ENCODE measurements at places on chromosomes 11 and 22.

- DNase-seq: no peak
These were observed 2.0 kb downstream of the KCNJ11 start for GRCh38 chr11:17386331-17387084.

- DNase-seq: no peak
These were observed 1173.0 kb upstream of the CNTN5 start for GRCh38 chr11:97847730-97848129.

DNA sequence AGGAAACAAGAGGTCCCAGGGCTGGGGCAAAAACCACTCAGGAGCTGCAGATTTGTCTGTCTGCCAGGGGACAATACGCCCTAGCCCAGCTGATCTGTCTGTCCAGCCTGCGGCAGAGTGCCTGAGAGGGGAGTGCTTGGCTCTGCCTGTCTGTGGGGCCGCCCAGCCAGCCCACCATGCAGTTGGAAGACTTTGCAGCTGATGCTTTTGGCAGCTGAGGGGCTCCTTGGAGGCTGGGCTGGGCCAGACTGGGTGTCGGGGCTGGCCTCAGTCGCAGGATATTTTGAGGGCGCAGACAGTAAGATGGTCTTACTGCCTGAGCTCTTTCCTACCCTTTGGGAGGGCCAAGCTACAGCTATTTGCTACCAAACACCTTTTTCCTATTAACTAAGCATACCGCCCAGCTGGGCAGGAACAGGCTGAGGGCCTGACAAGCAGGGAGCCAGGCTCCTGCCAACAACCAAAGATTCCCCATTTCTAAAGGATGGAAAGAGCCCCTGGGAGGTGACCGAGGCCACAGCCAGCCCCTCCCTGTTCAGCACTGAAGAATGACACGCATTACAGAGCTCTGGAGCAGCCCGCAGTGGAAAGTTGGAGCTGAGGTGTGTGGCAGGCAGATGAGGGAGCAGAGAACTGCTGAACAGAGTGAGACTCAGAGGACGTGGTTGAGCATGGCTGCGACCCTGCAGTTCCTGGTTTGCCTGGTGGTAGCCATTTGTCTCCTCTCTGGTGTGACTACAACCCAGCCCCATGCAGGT lies at the start of gene FAM180B:
TSS of gene FAM180B (plus strand) at position 581 of the 758 bp plus-strand sequence. CDS start at position 672, 91 bp downstream.
- no peak for DNase-seq

DNA sequence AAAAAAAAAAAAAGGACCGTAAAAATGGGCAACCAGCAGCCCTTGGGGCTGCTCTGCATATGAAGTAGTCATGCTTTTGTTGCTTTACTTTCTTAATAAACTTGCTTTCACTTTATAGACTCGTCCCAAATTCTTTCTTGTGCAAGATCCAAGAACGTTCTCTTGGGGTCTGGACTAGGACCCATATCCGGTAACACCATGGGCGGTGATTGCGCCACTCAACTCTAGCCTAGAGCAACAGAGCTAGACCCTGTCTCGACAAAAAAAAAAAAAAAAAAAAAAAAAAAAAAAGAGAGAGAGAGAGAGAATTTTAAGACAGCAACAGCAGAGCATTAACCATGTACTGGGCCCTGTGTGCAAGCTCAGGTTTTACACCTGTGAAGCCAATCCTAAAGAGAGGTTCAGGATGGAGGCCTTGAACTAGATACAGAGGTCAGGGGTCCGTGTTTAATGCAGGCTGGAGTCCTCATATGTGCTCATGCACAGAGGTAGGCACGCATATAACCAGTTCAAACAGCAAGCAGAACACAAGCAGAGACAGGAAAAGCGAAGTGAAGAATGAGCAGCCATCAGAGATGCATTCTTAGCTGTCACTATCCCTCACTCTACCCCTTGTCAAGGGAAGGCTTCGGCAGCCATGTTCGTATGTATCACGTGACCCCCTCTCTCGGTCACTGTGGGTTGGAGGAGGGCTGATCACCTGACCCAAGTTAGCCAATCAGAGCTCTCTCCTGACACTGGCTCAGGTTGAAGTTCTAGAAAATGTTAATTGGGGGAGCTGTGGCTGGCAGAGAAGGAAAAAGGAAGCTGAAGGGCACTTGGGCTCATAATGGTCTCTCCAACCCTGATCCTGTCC lies 16.7 kb upstream of the SYT12 start:
- DNase-seq: no peak

DNA sequence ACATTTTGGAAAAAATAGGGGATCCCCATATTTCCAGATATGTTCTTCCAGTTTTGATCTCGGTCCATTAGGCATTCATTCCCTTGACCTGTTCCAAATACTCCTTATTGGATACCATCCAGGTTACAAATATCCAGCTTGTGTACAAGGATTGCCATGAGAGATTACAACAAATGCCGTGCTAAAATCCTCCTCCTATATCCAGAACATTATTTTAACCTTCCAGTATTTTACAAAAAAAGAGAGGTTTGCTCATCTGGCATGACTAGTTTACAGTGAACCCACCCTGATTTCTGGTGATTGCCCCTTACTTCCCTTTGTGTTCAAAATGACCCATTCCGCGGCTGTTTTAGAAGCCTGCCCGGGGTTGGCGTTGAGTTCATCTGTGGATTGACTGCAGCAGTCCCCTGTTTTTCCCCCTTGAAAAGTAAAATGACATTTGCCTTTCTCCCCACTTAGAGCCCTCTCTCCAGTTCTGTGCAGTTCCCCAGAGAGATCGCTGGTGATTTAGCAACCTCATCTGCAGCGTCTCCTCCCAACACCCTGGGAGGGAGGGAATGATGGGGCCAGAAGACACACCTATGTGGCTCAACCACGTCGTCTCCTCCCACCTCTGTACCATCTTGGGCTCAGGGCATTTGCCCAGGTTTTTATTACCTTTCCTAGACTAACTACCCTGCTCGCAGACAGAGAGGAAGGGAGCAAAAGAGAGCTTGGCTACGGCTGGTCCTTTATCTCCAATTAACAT lies 73.6 kb downstream of the DSCAML1 start:
- no peak for DNase-seq

DNA sequence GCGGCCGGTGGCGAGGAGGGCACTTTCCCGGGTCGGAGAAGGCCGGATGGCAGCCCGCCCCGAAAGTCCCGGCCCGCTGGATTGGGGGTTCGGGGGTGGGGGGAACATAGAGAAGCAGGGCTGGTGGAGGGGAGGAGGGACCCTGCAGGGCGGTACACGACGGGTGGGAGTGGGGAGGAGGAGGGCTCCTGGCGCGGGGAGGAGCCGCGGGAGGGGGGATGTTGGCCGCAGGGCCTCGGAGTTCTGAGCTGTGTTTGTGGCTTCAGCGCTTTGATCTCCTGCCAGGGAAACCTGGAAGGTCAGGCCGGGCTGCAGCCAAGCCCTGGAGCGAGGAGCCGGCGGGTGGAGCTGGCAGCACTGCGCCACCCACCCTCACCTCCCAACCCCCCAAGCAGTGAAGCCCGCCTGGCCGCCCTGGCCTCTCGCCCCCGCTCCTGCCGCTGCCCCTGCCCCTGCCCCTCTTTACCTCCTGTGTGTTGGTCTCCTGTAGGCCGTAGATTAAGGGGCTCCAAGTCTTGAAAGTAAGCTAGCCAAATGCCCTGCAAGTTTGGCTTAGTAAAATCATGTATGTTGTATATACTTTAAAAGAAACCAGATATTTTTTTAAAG lies 30.9 kb downstream of the C22orf31 start:
- DNase-seq: no peak

- DNase-seq: no peak
These were observed 64.9 kb downstream of the BCR start for GRCh38 chr22:23245045-23245798.

GRCh38 chr11:99534812-99535211 lies 514.1 kb downstream of the CNTN5 start:
- DNase-seq: no peak

DNA sequence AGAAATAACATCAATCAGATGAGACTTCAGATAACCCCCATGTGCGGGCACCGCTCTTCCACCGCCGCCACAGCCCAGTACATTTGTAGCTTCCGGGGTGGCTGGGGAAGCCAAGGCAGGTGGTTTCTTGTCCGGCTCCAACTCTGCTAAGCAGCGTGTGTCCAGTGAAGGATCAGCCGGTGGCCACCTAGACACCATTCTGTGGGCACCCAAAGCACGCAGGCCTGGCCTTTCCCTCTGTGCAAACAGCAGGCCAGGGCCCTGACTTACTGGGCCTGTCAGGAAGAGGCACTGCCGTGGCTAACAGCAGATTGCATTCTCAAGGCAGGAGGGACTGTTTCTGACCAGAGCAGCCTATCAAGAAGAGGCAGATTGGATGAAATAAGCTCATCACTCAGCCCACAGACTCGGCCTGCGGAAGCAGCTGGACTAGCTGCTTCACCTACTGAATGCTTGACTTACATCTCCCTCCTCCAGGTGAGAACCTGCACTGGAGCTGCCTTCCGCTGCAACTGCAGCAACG lies 74.8 kb downstream of the ETS1 start:
- no peak for DNase-seq

GRCh38 chr11:110750100-110750499 lies 37.9 kb upstream of the ARHGAP20 start:
- no peak for DNase-seq

- no peak for DNase-seq
These were observed 102.2 kb upstream of the FGF3 start for GRCh38 chr11:69921128-69922014.

GRCh38 chr11:85945788-85946187 lies 90.6 kb downstream of the CCDC83 start:
- no peak for DNase-seq

DNA sequence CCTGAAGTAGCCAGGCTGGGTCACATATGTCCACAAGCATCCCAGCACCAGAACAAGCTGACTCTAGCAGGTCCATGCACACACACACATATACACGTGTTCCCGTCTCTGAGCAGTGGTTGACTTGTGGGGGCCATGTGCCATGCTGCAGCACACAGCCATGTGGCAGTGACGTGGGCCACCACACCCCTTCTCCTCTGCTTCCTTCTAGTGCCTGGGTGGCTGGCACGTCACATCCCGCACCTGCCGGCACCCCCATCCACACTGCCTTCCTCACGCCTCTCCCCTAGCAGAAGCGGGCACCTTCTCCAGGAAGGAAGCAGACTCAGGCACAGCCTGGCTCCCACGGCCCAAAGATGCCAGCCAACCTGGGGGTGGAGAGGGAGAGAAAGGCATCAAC lies 9.5 kb downstream of the SYT7 start:
- DNase-seq: no peak

DNA sequence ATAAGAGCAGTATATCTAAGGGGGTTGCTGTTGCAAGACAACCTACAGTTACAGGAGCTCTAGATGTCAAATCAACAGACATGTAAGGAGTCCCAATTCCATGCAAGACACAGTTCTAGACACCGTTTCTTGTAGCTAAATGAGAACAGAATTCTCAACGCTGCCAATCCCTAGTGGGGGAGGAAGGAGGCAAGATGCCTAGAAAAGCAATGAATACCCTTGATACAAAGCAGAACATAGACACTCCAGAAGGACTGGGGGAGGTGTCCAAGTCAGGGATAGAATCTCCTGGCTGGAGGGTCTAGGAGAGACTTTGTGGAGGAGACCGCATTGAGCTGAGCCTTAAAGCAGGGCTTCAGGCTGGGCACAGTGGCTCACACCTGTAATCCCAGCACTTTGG lies 280.2 kb downstream of the BUD13 start:
- DNase-seq: no peak

DNA sequence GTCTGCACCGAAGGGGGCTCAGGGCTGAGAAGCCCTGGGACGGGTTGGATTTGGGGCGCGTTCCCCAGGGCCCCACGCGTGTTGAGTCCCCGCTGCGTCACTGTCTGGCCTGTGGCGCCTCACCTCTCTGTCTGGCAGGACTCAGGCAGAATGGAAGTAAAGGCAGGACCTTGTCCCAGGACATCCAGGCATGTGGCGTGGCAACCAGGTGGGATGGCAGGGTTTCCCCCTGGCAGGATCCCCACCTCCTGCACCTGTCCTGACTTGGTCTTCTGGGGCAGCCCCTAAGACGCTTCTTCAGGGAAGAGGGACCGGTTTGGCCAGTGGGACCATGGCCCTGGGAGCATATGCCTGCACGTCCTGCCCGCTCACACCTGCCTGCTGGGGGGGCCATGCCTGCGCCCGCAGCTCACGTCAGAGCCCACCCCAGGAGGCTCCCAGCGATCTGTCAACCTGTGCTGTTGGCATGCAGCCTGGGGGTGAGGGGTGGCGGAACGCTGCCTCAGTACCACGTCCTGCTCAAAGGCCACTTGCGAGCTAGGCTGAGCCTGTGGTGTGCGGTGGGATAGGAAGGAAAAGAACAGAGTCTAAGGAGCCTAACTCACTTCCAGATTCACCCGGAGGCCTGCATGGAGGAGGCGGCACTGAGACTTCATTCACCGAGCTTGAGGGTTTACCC lies 72.7 kb downstream of the KCNQ1 start:
- DNase-seq: no peak

GRCh38 chr11:34790620-34791019 lies 125.6 kb downstream of the APIP start:
- DNase-seq: no peak

GRCh38 chr22:46381142-46381541 lies 45.6 kb downstream of the TRMU start:
- DNase-seq: no peak

DNA sequence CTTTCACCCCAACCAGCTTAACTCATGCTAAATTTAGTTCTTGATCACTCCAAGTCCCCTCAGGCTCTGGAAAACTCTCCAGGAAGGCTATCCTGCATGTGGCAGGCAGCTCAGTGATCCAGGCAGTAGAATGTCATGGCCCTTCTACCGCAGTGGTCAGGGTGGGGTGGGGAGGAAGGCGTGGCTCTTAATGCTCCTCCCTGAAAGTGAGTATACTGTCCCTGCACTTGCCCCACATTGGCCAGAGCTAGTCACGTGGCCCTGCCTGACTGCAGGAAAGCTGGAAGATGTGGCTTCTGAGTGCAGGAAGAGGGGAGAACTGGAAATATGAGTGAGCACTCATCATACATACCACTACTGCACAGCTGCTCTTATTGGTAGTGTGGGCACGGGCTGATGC lies 102.1 kb downstream of the GRAMD1B start:
- DNase-seq: no peak

DNA sequence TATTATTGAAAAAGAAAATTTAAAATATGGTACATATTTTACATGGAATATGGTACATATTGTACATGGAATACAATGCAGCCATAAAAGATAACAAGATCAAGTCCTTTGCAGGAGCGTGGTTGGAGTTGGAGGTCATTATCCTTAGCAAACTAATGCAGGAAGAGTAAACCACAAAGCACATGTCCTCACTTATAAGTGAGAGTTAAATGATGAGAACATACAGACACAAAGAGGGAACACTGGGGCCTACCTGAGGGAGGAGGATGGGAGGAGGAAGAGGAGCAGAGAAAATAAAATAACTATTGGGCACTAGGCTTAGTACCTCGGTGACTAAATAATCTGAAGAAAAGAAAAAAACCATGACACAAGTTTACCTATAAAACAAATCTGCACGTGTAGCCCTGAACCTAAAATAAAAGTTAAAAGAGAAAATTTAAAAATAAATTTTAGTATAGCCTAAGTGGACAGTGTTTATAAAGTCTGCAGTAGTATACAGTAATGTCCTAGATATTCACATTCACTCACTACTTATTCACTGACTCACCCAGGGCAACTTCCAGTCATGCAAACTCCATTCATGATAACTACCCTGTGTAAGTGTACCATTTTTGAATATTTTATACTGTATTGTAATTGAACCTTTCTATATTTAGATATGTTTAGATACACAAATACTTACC lies 204.4 kb downstream of the FAM76B start:
- DNase-seq: no peak

GRCh38 chr11:27437829-27438594 lies 34.6 kb downstream of the LGR4 start:
- DNase-seq: no peak

GRCh38 chr11:3637201-3637600 lies 4.6 kb downstream of the ART5 start:
- DNase-seq: no peak

- DNase-seq: no peak
These were observed 19.8 kb downstream of the USP35 start for GRCh38 chr11:78208257-78209165.
